ENCODE measurements at places on chromosomes 5 and 9.

- DNase-seq: no peak
These were observed 368.0 kb upstream of the GRIN3A start for GRCh38 chr9:102106439-102106838.

GRCh38 chr9:137666955-137667670 lies 48.3 kb downstream of the EHMT1 start:
- DNase-seq: no peak

DNA sequence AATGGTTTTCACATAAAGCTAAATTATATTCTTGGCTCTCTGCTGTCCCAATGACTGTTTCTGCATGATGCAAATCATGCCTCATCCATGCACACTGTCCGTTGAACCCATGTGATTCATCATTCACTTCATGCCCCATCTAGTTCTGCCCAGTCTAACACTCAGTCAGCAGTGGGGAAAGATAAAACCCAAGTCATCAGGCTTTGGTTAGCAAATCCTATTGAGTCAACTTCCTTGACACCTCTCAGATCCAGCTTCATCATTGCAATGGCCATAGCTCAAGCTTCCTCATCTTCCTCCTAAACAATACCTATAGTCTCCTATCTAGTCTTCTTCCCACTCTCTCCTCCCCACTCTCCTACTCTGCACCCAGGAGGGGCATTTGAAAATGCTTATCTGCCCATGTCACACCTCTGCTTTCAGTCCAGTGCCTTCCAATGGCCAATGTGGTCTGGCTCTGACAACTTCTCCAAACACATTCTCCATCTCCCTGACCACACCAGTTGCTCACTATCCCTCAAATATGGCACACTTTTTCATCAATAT lies 266.0 kb upstream of the TRIM32 start:
- no peak for DNase-seq

- DNase-seq: no peak
These were observed 3.3 kb upstream of the PRDM6 start for GRCh38 chr5:123085638-123086286.

DNA sequence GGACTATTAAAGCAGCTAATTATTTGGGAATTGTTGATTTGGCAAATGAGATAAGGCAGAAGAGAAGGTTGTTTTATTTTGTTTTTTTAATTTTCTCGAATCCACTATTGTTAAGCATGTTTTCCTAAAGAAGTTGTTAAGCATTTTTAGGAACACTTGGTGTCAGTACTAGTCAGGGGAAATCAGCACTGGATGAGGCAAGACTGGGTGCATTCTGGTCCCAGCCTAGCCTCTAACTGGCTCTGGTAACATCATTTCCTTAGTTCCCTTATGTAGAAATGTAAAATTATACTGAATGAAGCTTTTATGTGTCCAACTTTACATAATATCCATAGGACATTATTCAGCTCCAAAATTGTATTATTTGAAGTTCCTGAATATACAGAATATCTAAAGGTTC lies 196.1 kb downstream of the PCSK5 start:
- DNase-seq: no peak

DNA sequence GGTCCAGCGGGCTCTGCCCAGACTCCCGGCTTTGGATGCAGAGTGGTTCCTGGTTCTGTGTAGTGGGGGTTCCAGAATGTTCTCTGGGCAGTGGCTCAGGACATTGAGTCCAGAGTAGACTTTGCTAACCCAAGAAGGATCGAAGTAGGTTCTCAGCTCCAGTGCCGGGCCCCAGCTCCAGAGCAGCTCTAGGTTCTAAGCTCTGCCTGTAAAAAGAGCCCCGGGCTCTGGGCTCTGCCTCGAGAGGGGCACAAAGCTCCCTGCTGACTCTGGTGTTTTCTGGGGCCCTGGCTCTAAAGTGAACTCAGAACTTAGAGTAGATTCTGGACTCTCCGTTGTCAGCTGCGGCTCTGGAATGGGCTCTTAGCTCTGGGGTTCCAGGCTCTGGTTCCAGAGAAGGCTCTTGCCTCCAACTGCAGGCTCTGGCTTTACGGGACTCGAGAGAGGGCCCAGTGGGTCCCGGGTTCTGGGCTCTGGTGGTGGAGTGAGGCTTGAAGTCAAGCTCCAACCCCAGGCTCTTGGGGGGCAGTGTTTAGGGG lies 414 bp downstream of the WDR38 start:
- no peak for DNase-seq

DNA sequence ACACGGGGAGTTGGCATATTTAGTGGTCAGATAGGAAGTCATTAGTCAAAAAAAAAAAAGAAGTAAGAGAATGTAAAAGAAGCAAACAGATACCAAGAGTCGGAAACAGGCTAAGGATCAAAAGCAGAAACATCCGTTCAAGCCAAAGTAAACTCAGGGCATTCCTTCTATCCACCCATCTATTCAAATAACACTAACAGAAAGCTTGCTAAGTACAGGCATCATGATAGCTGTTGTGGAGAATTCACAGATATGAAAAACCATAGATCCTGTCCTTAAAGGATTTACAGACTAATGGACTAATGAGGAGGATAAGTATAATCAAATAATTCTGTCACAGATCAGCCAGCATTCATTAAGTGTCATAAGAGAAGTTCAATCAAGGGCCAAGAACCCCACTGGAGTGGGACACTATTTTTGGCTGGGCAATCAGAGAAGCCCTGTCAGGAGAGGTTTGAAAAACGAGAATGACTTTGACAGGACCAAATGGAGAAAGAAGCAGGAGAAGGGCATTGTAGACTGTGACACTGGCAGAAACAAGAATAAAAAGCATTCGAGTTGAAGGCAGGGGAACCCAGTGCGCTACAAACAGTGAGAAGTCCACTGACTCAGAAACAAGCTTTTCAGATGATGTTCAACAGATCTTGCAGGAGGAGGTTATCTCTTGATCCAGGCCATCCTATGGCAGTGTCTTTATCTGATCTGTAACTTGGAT lies 154.2 kb upstream of the TSLP start:
- DNase-seq: no peak

DNA sequence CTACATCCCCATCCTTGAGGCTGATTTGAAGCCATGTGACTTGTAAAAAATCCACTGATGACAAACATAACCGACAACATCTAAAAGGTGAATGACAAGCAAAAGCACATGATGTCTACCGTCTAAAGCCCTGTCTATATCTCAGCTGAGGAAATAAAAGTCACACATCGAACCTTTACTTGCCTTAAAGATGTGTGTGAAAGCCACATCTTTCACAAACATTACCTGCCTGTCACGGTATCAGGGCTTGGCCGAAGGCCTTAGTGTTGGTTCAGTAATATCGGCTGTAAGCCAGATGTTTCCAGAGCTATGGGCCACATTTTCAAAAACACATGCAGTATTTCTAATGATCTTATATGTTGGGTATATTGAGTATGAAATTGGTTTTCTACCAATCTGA lies 125.8 kb downstream of the EFNA5 start:
- no peak for DNase-seq

- no peak for DNase-seq
These were observed 210.6 kb downstream of the ATP10B start for GRCh38 chr5:160641405-160641804.

GRCh38 chr5:148532969-148533670 lies 121.2 kb downstream of the HTR4 start:
- no peak for DNase-seq

- no peak for DNase-seq
These were observed 351 bp downstream of the TRIO start for GRCh38 chr5:14143546-14143840.

DNA sequence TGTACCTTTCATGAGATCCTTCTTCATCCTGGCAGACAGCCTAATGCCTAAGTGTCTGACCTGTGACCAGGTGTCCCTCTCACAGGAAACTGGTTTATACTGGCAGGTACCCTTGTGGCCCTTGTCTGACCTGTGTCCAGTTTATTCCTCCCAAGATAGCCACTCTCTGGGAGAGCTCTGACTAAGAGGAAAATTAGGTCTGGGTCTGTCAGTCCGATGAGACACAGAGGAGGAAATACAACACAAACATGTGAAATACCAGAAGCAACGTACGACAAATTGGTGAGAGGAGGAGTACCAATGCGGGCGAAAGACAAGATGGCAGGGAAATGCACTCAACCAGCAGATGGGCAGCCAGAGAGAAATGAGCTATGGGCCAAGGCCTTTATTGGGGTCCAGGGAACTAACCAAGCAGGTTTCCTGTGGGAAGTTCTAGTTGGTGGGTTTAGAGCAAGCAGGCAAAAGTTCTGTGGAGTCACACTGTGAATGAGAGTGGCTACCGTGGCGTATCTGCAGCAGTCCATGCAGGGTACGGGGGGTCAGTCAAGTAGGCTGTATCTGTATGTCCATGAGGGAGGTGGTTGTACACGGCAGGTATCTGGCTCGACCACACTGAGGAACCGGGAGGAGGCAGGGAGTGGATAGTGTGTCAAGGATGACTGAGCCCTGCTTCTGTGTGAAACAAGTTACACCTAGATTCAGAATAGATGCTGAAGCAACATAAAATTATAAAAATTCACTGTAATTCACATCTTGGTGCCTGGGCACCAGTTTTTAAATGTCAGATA lies 109.0 kb downstream of the MLLT3 start:
- DNase-seq: no peak

- DNase-seq: no peak
These were observed 354.9 kb downstream of the CETN3 start for GRCh38 chr5:90054612-90055011.

DNA sequence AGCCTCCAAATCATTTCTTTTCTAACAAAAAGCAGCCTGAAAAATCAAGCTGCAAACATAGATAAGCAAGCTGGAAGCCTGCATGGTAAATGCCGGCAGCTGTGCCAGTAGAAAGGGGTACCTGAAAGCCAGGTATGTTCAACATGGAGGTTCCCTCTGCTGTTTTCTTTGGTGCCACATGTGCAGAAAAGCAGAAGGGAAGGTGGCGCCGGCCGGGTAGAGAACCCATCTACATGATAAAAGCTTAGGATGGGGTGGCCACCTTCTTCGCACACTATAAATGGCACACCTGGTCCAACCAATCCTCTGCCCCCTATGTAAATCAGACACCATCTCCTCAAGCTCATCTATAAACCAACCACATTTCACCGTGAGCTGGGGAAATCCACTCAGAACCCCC lies 268.9 kb upstream of the IRX2 start:
- no peak for DNase-seq

DNA sequence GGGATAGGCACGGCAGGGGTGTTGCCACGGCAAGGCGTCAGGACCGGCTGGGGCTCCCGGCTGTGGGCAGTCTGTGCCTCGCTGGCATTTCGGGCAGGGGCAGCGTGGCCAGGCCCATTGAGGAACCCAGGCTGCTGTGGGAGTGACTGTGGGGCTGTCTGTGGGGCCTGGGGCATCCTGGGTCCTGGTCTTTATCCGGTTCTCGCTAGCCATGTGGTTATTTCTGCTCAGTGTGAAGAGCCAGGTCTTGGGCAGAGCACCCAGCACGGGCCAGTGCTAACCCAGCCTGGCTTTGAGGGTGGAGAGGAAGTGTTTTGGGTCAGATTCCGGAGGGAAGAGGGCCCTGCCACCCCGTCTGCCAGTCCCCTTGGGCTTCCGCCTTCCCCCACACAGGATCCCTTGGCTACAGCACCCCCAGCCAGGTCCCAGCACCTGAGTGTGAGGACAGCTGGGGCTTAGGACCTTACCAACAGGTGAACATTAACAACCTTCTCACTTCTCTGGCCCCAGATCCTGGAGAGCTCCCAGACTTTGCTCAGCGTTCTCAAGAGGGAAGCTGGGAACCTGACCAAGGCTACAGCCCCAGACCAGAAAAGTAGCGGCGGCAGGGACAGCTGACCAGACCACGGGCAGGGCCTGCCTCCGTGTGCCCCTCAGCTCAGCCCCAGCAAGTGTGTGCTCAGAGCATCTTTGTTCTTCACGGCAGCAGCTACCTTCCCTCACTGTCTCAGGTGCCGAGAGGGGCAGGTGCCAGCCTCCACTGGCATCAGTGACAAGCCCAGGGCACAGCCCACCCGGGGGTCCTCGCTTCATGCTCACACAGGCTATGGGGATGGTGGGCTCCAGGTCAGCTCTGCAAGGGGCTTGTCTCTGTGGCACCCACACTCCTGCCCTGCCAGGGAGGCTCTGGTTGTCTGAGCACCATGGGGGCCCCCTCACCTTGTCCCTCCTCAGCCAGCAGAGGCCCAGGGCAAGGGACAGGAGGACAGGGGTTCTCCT lies 1.1 kb downstream of the SSNA1 start:
- no peak for DNase-seq

GRCh38 chr5:180080486-180081280 lies 9.1 kb upstream of the RNF130 start:
- no peak for DNase-seq

GRCh38 chr5:156540491-156540890 lies 213.5 kb downstream of the SGCD start:
- DNase-seq: no peak

DNA sequence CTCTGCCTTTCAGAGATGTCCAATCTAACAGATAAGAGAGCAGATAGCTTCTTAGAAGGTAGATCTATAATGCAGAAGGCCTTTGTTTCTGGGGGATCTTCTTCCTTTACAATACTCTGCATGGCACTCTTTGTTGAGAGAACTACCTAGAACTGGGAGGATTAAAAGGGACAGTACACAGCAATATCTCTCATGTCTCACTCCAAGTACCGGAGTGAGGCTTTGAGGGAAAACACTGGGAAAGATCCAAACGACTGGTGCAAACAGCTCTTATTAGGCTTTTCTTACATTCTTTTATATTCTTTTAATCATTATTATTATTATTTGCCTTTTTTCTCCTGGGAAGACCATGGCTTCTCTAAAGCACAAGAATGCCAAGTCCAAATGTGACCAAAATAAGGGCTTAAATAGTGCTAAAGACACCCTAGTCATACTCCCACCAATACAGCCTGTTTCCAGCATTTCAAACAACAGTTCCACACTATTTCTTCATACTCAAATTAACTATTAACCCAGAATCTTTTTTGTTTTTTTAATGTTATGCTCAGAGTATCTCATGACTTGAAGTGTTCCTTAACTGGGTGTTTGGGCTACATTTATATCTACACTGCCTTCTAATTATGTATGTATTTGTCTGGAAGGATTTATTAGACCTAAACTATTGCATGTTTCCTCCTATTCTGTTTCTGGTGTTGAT lies 52.7 kb downstream of the ABHD17B start:
- no peak for DNase-seq

DNA sequence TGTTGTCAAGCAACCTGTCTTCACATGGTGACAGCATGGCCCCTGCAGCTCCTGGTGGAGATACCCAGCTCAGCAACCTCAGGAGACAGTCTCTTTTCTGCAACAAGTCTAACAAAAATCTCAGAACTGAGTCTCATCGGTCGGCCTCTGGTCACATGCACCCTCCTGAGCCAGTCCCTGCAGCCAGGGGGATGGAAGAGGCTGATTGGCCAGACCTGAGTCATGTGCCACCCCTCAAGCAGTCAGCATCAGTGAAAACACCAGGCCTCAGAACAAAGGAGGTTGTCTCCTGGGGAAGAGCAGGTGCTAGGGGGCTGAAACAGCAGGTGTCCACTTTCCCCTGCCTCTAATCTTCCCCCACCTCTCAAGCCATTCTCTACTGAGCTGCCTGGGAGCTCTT lies 54.4 kb downstream of the SMIM23 start:
- peak; percentile 36 for DNase-seq
